NCI-H2171 (cell line): ENCODE measurements at places on chromosomes 3 and 15.
A peak's percentile ranks its signal among the peaks of the same experiment; 100 is the strongest.

- DNase-seq = peak; percentile 64
These were observed 4.3 kb downstream of the ISL2 start for GRCh38 chr15:76340803-76341365.

- no peak for DNase-seq
These were observed 57.7 kb downstream of the PRTG start for GRCh38 chr15:55685286-55685685.

- no peak for DNase-seq
These were observed 60.6 kb downstream of the CYP11A1 start for GRCh38 chr15:74306781-74307217.

GRCh38 chr3:158747417-158747816, 15.2 kb upstream of the RARRES1 start:
- DNase-seq = no peak

DNA sequence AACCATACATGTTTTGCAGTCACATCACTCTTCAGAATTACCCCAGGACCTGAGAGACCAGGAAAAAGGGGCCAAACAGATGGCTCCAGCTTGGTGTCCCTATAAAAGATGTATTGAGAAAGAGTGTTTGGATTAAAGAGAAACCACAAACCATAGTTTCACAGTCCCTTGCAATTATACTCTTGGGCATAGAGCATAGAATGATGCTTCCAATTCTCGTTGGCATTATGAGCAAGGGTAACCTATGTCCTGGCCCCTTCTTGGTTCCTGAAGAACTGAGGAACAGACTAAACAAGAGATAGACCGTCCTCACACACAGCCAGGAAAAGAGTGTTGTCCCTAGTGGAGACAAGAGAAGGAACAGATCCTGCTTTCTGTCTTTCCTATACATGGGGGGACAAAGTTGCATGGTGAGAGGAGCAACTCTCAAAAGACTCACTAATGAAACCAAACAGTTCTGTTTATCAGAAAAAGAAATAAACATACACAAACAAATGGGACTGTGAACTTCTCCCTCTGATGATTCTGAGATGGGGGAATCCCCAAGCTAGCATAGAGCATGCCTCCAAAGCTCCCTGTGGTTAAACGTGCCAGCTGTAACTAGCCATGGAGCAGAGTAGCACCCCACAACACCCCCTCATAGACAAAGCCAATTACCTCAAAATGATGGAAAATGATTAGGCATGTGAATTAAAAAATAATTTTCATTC, 908.6 kb downstream of the NTRK3 start:
- no peak for DNase-seq

- no peak for DNase-seq
These were observed 309.1 kb downstream of the KCNH8 start for GRCh38 chr3:19457449-19457848.

- peak; percentile 18 for DNase-seq
These were observed 54.8 kb downstream of the MAGEF1 start for GRCh38 chr3:184656829-184657681.

DNA sequence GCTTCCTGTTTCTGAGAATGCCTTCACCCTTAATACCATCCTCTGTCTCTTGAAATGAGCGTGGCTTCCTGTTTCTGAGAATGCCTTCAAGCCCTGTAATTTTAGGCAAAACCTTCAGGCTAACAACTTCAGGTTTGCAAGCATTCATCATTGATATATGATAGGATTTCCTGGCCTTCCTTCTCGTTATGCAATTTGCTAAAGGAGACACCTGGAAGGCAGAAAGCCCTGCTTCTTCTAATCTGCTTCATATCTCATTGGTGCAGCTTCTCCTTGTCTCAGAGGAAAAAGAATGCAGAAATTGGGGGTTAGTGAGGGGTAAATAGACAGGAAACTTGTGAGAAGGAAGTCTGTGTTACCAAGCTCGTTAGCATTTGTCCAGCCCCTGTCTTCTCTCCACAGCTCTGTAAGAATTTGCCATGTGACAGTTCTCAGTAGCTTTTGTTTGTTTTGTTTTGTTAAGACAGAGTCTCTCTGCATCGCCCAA, 7.3 kb downstream of the ARL6IP5 start:
- no peak for DNase-seq

DNA sequence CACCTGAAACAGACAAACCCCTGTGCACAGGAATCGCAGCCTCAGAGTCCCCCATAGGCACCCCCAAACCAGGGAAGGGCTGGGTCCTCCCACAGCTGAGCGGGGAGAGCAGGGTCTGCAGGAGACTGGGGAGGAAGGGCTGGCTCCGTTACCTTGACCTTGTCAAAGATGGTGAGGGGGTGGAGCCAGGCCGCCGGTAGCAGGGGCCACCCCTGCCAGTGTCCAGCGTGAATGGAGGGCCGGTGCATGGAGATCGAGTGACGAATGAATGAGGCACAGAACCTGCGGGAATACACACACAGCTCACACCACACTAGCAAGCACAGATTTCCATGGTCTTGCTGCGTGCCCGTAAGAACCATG, 102.2 kb downstream of the TMEM266 start:
- DNase-seq = no peak

DNA sequence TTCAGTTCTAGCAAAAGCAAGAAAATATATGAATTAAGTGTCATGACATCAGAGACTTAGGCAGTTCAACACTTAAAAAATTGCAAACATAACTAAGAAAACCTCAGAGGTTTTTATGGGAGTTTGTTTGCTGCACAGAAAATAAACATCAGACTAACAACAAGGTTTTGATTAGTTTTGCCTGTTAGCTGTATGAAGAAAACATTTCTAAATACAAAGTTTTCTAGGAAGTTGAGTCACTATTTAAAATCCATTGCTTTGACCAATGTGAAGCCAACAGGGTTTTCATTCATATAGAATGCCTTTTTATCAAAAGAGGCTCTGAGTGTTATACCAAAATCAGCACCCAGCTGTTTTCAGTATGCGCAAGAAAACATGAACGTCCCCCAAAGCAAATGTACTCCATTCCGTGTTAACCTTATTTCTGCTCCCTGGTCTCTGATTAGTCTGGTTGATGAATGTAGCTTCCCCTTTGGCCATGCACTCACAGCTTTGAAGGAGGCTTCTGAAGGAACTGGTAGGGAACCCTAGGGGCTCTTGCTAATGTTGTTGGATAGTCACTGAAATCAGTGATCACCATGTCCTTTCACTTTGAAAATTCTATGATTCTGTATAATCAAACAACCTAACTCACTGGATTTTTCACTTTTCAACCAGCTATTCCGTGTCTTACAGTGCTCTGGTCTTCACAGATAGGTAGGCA, 89.6 kb upstream of the TSEN2 start:
- no peak for DNase-seq

DNA sequence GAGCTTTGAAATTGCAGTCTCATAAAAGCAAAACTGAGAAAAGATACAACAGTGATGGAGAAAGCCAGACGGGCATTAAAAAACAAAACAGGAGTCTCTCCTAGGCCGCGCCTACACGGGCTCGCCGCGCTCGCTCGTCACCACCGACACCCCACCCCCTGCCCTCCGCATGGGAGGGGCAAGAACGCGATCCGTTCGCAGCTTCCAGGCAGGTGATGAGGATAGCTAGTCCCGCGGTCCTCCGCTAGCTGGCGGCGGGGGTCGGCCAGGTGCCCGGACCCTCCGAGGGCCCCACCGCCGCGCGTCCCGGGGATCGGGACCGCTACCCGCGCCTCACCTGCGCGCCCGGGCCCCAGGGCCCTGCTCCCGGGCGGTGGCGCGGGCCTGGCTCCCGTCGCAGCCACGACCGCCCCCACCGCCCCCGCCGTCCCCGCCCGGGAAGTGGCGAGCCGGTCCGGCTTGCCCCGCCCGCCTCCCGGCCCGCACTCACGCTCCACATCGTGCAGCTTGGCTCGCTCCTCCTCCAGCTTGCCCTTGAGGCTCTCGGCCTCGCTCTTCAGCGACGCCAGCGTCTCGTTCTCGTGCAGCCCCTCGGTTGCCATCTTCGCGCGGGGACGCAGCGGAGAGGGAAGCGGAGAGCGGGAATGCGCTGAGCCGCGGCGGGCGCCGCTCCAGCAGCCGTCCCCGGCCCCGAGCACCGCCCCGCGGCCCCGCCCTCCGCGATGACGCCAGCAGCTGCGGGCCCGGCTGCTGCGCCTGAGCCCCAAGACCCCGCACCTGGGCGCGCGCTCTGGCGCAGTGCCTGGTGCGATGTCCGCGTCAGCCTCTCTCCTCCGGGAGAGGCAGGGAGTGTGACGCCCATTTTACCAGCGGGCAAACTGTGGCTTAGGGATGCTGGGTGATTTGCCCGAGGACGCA, 11.7 kb downstream of the GNB5 start:
- peak; percentile 90 for DNase-seq

DNA sequence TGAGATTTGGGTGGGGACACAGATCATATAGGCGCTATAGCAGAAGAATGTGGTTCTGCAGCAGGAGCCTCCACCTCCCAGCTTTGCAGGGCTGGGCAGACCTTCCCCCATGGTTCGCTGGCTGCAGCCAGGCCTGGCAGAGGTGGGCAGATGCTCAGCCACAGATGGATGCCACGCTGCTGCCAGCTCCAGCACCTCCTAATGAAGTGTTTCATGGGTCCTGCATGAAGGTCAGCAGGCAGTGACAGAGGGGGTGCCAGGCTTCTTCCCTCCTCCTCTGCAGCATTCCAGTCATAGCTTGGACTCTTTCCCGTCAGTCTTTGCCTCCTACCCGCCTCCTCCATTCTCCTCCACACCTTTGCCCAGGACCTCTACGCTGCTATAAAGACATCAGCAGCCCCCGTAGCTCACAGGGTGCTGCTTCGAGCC, 85.9 kb downstream of the SLCO3A1 start:
- DNase-seq = no peak

GRCh38 chr3:11384074-11384473, 111.9 kb downstream of the ATG7 start:
- DNase-seq = peak; percentile 31

DNA sequence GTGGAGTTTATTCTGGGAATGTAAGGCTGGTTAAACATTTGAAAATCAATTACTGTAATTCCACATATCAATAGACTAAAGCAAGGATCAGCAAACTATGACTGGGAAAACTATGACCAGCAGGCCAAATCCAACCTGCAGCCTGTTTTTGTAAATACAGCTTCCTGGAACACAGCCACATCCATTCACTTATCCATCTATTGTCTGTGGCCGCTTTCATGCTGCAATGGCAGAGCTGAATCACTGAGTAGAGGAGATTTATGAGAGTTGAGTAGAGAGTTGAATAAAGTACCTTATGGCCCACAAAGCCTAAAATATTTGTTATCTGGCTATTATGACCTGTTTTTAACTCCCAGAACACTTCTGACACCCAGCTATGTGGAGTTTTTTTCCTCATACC, 12.2 kb downstream of the MYLK start:
- DNase-seq = no peak

GRCh38 chr15:53009093-53009492, 219.0 kb upstream of the ONECUT1 start:
- no peak for DNase-seq
